Activated CD4-positive, alpha-beta T cell treated with anti-CD3 and anti-CD28 coated beads for 24 hours (primary cell): ENCODE measurements at places on chromosomes 3 and 15.

- no peak for DNase-seq
Observed at GRCh38 chr3:117633207-117633606, 923.6 kb downstream of the TUSC7 start.

DNA sequence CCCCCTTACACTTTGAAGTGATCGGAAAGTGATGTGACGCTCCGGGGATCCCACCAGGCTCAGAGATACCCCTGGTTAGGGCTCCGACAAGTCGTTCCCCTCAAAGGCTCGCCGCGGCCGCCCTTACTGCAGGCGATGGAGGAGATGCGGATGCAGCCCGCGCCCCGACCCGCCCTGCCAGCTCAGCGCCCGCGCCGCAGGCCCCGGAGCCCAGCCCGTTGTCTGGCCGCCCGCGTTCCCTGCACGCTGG is 228 bp downstream of the GLT8D1 start:
- no peak for DNase-seq

DNA sequence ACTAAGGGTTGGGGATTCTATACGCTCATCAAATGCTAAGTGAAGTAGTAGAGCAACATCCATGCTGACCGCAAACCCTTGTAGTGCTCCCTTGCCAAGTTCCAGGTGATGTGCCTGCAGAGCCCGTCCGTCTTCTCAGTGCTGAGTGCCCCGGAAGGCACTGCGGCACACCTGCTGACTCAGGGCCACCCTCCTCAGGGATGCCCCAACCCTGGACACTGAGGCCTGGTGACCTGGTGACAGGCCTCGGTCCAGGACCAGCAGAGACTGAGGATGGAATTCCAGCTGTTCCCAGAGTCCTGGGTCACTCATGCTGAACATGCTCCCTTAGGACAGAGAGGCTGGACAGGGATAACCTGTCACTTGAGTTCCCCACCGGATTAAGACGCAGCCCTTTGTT is 422.5 kb downstream of the OCA2 start:
- no peak for DNase-seq

DNA sequence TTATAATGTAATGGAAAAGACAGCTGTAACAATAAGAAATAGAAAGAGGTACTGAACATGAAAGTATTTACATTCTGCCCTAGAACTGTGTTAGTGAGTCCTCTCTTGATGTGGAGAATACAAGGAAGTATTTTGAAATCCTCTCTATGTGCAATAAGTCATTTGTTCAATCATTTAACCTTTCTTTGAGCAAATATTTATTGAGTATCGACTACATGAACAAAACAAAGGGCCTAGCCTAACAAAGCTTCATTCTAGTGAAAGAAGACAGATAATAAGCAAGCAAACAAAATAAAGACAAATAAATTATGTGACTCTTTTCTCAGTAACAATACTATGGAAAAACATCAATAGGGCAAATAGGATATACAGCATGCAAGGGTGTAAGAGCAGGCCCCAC is 354.9 kb upstream of the ATP11B start:
- no peak for DNase-seq

DNA sequence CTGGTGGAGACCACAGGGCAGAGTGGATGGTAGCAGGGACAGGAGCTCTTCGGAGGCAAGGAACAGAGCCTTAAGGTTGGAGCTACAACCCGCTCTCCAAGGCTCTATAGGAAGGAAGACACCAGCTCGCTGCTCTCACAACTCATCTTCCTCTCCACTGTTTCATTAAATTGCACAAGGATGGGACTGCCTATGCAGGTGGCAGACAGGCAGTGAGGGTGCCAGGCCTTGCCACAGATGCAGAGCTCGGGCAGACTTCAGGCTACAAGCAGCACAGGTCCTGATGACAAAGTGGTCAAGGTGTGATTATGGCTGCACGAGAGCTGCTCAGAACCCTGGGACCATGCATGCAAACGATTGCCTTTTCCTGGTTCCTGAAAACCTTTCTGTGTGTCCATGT is 144.6 kb downstream of the FOXP1 start:
- DNase-seq, result no peak

DNA sequence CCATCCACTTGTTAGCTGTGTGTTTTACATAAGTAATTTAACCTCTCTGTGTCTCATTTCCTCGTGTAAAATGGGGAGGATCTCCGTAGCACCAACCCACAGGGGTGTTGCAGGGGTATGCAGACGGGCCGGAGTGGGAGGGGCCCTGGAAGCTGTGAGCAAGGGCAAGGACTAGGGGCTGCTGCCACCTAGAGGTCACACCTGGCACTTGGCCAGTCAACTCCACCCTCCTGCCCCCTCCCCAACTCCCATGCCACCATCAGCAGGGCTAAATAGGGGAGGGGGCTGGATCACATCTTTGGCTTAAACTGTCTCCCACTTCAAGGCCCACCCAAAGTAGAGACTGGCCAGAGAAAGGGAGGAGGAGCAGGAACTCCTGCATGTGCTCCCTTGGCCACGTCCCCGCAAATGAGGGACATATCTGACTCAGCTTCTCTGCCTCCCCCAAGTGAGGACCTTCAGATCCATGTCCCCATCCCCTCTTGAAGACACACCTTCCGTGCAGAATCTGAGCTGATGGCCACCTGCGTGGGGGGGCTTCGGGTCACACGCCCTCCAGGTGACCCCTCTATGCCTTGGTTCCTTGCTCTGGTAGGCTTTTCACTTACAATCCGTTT is 2.6 kb downstream of the CCDC9B start:
- DNase-seq, result peak; percentile 68
